ENCODE measurements at places on chromosomes 1 and 21.

GRCh38 chr1:246949956-246950355 is 18.2 kb upstream of the AHCTF1 start:
- no peak for DNase-seq

DNA sequence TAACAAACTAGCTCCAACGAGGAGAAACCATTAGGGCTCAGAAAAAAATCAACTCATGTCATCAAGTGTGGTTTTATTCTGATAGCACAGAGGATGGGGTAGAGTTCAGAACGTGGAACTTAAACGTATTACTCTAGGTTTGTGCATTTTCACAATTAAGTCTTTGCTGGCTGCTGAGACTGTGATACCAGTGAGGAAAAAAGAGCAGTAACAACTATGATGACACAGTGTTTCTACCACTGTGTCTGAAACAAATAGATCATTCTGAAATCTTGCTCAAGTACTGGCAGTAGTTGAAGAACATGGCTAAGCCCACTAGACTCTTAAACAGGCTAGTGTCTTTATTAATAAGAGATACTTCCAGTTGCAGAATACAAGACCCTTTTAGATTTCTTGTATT is 31.0 kb downstream of the NUCKS1 start:
- DNase-seq = no peak

DNA sequence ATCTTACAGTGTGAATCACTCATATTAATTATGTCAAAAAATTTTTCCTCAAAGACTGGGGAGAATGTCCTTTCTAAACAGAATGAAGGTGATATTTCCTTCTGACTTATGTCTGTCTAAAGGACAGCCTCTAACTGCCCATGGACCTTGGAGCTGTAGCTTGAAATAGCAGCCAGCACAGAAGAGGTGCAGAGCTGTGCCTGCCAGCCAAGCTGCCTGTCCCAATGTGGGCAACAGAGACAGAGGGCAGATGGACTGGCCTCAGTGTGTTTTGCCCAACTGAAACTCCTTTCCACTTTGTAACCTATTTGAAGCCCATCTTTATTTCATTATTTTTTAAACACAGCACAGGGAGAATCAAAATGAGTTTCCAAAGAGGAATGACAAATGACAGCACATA is 97.6 kb upstream of the DYNLT5 start:
- DNase-seq = no peak

DNA sequence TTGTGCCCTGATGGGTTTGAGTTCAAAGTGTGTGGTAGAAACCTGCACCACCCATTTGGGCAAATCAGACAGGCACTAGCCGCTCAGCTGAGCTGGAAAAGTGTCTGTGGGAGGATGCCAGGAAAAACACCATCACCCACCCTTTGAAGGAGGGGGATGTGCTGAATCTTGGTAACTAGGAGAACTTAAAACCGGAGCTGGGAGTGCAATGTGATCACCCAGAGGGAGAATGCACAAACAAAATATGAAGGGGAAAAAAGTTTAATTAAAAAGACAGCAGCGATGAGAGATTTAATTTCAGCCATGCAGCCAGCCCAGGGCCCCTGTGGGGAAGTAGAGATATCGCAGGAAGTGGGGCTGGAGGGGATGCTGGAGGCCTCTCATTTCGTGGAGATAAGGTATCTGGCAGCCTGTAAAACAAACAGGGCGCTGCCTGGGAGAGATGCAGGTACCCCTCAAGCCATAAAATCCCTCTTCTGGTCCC is 86.8 kb upstream of the BCAR3 start:
- DNase-seq = peak; percentile 38

GRCh38 chr1:14910984-14911721 is 242.4 kb upstream of the TMEM51 start:
- DNase-seq = no peak

DNA sequence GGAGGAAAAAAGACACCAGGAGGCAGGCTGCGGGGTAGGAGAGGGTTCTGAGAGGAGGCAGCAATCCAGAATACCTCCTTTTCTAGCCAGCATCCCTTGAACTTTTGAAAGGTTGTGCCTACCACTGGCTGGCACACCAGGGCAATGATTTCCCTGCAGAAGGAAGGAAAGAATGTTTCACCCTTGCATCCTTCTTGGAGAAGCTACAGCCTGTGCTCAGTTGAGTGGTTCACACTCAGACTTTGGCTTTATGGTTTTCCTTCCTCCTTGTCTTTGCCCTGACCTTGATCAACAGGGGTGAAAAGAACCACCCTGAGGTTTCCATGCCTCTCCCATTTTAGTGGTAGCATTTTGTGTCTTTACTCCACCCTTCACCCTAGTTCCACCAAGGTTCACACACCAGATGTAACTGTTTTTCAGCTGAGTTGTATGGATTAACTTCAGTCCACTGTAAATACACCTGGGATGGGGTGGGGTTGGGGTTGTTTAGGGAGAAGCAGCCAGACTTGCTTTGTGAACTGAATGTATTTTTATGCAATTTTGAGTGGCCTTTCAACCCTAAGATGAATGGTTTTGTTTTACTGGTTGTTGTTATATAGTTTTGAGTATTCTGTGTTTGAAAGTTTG is 122.3 kb downstream of the SYT2 start:
- DNase-seq = no peak

GRCh38 chr1:156483397-156483796 is 17.2 kb downstream of the MEF2D start:
- no peak for DNase-seq

GRCh38 chr1:109229531-109230127 is 15.9 kb downstream of the SARS1 start:
- no peak for DNase-seq

- peak; percentile 39 for DNase-seq
Observed at GRCh38 chr1:247281001-247281574, 25.2 kb downstream of the VN1R5 start.

GRCh38 chr21:26732432-26733221 is 112.6 kb downstream of the ADAMTS1 start:
- peak; percentile 79 for DNase-seq

DNA sequence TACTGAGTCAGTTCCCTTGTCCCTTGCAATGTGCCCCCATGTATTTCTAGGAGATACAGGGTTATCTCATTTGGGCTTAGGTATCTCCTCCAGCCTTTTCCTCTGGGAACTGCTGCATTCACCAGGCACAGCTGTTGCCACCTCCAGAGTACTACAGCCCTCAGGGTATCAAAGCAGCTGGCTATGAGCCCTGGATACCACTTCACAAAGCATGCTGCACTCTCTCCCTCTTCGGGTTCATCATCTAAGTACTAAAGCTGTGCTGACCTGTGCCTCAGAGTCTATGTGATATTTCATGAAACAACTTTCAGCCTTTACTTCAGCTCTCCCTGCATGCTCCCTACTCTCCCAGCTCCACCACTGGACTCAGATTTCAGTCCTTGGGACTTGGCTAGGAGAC is 62.3 kb downstream of the CCDC185 start:
- no peak for DNase-seq

- no peak for DNase-seq
Observed at GRCh38 chr1:152313319-152313801, 11.7 kb downstream of the FLG start.

DNA sequence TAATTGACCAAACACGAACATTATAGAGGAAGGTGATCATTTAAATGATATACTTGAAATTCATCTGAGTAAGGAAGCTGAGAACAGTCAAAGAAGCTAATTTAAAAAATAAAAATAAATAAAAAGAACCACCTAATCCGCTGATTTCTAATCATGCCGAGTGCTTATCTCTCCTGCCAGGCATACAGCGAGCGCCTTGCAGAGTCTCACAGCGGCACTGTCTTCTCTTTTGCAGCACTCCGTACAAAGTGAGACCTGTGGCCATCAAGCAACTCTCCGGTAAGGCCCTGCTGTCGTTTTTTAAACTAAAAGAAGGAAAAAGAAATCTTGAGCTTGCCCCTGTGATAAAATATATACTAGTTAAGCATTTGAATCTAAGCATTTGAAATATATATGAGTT is 45.3 kb downstream of the PDE9A start:
- no peak for DNase-seq

GRCh38 chr1:29117381-29117780 is 6.3 kb downstream of the TMEM200B start:
- no peak for DNase-seq

DNA sequence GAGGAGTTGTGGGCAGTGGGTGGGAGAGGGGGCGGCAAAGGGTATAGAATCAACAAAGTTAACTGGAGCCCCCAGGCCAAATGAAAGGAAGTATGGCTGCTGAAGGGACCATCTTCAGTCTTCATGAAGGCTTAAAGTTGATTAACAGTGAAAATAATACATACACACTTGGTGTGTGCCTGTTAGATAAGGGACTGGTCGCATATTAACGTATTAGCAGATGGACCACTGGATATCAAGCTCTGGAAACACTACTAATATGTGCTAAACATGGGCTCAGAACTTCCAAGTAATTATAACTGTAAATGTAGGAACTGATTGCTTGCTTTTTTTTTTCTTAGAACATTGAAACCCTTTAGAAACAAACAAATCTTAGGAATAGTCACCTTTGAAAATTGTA is 224.7 kb upstream of the KIAA0040 start:
- no peak for DNase-seq

- no peak for DNase-seq
Observed at GRCh38 chr21:34330055-34330454, 33.8 kb upstream of the KCNE2 start.

DNA sequence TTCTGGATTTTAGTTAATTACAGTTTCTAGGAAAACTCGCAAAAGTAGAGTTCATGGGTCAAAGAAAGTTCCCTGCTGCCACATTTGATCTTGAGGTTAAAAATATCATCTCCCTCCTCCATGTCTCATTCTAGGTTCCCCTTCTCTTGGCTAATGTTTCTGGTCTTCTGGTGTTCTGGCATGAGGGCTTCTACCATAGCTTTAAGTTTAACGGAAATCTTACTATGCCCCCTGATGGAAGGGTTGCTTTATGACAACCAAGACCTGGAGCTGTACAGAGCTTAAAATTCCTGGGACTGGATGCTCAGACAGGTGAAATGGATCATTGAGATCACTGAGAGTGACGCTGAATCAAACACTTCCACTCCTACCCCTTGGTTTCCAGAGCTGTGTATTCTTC is 1881.7 kb downstream of the MRPL39 start:
- DNase-seq = no peak

DNA sequence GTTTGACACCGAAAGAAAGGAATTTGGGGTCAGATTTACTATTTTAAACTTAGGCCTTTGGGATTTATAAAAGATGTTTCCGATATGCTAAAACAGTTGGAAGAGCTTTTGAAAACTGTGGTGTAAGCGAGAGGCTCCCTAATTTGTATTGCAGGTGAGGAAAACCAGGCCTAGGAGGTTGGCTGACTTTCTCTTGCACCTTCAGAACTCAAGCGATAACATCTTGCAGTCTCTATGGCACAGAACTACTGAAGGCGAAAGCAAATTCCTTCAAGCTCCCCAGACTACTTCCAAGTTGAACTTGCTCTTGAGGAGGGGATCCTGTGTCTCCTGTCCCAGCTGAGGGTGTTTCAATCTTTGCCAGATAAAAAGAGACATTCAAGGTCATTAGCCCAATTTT is 685.7 kb downstream of the ADGRL2 start:
- no peak for DNase-seq

GRCh38 chr1:36099681-36100341 is 11.1 kb downstream of the ADPRS start:
- DNase-seq = peak; percentile 90

- no peak for DNase-seq
Observed at GRCh38 chr1:151713044-151713443, 3.6 kb downstream of the CELF3 start.

- DNase-seq = no peak
Observed at GRCh38 chr1:183484254-183484653, 12.0 kb downstream of the SMG7 start.

GRCh38 chr21:17903929-17904639 is 84.9 kb upstream of the C21orf91 start:
- DNase-seq = no peak

DNA sequence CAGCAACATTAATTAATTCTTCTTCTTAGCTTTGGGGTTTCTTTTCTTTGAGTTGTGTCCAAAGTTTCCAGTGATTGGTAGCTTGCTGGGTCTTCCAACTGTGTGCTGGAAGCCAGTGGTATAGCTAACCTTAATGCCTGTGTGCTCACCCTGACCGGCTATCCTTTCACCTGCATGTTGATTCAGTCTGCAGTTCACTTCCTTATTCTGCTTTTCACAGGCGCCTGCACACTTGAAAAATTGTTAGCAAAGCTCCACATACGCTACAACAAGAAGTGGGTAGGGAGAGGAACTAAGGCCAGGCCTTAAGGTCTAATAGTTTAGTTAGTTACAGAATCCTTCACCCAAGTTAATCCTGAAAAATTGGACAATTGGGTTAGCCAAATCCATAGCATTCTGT is 35.7 kb downstream of the NCF2 start:
- DNase-seq = no peak

- peak; percentile 12 for DNase-seq
Observed at GRCh38 chr1:99365141-99365540, 100.8 kb downstream of the PLPPR4 start.

GRCh38 chr1:1359664-1360468 is 1.5 kb upstream of the MXRA8 start:
- DNase-seq = peak; percentile 85

DNA sequence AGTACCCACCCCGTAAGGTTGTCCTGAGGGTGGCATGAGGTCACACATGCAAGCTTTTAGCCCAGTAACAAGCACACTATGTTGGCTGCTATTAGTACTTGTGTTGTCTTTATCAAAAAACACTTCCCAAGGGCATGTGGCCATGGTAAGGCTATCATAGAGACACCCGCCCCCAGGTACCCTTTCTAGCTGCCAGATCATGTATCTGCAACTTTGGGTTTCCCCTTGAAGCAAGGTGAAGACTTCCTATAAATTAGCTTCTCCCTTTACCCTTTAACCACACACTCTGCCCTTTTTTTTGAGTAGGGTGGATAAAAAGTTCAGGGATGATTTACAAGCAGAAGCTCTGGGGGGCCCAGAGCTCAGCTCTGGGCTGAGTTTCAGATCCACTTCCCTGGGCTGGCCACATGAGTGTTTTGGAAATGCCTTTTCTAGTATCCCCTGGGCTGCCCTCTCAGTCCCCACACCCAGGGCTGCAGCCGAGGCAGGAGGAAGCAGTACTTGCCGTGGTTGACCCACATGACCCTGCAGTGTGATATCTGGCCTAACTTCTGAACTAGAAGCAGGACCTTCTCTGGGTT is 2.0 kb downstream of the ZDHHC18 start:
- DNase-seq = no peak

- DNase-seq = no peak
Observed at GRCh38 chr1:228417061-228417460, 400 bp upstream of the TRIM17 start.

DNA sequence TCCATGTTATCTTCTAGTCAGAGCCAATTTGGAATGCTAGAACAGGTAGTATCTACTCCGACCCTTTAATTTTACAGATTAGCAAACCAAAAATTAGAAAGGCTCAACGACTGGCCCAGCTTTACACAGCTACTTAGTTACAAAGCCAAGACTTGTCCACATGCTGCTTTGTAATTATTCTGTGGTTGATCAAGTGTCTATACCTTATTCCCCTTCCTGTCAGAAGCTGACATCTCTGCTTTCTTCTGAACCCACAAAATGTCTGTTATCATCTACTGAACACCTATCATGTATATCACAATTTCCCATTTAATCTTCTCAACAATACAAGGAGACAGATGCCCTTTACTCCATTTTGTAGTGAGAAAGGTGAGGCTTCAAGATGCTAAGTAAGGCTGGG is 15.6 kb downstream of the TGFBR3 start:
- DNase-seq = no peak

- no peak for DNase-seq
Observed at GRCh38 chr21:41235201-41235600, 67.2 kb downstream of the BACE2 start.

GRCh38 chr1:238954865-238955264 is 431.5 kb upstream of the CHRM3 start:
- peak; percentile 10 for DNase-seq

Data from astrocyte of the hippocampus (primary cell).